ENCODE measurements at places on chromosomes 6 and 20. TPM values are rescaled to one million over a fixed set of nuclear protein-coding genes. Genes with fewer than 3 reads are reported as not detected.

Gene HLA-DRB5
- 0.86 TPM for total RNA-seq

GRCh38 chr6:73823832-73824231 lies 127.8 kb downstream of the CD109 start:
- DNase-seq: no peak

DNA sequence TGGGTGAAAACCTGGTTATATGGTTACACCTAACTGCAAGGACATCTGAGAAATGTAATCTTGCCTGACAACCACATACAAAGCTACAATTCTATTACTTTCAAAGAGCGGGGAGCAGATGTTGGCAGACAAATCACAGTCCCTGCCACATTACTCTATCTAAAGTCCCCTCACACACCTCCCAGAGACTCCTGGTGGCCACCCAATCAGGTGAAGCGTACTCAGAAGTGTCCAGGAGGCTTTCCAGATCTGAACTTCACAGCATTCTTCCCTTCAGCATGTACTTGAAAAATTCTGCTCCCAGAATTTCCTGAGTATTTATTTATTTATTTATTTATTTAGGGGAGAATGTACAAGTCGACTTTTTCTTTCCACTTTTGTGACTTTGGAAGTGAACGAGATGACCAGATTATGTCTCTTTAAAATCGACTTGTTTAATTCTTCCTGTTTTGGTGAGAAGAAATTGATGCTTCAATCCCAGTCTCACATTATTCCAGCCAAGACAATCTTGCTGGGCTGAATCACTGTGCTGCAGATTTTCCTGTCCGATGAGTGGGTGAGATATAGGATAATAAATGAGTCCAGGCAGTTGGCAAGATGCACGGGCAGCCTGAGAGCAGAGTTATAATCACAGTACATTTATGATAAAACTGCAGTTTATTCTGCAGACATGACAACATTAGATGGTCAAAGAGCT lies 46.9 kb upstream of the POPDC3 start:
- no peak for DNase-seq

DNA sequence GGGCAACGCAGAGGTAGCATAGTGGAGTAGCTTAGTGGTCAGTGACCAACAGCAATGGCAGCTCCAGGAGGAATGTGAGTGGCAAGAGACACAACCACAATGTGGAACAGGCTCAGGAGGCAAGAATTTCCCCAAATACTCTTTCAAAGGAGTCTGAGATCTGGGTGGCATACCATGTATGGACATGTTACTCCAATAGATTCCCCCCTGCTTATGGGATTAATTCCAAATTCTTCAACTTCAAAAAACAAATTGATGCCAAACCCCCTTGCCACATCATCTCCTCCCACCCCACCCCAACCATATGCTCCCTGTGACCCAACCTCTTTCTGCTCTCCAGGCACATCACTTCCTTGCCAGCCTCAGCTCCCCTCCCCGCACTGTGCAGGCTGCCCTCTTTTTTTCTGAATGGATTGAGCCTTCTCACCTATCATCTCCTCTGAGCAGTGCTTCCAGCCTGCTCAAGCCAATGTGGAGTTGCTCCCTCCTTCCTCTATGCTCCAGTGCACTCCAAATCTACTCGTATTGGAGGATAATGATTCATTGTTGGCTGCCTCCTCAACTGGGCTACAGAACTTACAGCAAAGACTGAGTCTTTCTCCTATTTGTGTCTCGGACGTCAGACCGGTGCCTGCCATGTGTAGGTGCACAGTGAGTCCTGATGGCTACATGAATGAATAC lies 93.0 kb upstream of the CEP85L start:
- DNase-seq: no peak

DNA sequence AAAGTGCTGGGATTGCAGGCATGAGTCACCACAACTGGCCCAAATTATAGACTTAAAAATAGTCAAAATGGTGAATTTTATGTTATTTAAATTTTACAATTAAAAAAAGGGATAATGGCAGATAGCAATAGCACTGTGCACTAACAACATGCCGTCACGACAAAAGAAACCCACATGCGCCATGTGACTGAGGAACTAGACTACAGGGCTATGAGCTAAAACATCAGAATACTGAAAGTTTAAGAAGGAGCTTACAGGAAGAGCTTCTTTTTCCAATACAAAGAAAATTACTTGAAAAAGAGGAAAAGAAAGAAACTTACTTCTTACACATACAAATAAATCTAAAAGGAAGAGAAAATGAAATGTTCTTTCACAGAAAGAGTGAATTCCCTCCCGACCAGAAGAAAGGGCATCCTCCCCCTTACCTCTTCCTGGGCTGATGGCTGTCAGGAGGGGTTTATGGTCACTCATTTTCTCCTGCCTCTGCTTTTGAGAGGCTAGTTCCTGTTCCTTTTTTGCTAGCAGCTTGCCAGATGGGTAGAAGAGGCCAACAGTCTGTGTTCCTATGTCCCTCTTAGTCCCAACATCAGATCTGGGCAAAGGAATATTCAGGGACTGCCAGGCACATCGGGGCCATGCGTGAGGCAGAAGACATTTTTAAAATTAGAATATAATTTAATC lies 54.5 kb downstream of the DZANK1 start:
- no peak for DNase-seq

All from CD4-positive, alpha-beta memory T cell (primary cell).